ENCODE measurements at places on chromosomes 1 and 21.
A peak's percentile ranks its signal among the peaks of the same experiment; 100 is the strongest.

GRCh38 chr1:64337475-64337874, 132.5 kb upstream of the CACHD1 start:
- DNase-seq: no peak

GRCh38 chr1:184020855-184021254, 16.7 kb downstream of the COLGALT2 start:
- DNase-seq: no peak

GRCh38 chr1:240005997-240006650, 85.6 kb upstream of the FMN2 start:
- DNase-seq: no peak

DNA sequence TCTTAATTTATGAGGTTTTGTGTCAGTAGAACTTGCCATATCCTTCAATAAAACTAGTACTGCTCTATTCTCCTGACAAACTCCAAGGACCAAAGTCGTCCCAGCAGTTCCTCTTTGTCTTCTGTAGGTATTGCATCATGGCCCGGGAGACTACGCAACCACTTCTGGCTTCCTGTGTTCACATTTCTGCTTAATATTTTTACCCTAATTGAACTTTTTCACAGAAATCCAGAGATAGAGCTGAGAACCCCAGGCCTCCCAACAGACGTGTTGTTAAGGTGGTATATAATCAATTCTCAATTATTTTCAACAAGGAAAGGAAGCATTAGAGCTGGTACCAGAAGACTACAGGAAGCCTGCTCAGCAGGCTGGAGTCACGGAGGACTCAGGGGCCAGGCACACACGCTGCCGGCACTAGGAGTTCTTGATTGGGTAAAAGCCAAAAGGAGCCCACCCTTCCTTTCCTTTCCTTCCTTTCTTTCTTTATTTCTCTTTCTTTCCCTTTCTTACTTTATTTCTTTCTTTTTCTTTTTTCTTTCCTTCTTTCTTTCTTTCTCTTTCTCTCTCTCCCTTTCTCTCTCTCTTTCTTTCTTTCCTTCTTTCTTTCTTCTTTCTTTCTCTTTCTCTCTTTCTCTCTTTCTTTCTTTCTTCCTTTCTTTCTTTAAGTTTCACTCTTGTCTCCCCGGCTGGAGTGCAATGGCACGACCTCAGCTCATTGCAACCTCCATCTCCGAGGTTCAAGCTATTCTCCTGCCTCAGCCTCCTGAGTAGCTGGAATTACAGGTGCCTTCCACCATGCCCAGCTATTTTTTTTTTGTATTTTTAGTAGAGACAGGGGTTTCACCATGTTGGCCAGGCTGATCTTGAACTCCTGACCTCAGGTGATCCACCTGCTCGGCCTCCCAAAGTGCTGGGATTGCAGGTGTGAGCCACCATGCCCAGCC, 173.7 kb downstream of the ZBTB18 start:
- no peak for DNase-seq

DNA sequence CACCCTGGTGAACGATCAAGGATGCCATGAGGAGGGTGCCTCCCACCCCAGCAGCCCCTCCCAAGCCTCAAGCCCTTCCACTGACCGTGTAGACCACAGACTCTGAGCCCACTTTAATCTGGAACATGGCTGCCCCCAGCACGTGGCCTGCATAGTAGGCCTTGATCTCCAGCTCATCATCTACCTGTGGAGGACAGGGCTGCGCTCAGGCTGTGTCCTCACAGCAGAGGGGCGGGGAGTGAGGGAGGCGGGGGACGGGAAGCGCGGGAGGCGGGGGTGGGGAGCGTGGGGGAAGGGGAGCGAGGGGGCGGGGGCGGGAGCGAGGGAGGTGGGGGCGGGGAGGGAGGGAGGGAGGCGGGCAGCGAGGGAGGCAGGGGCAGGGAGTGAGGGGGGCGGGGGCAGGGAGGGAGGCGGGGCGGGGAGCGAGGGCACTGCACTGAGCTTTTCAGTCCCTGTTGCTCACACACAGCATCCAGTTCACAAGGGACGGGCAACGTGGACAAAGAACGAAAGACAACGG, 7.1 kb downstream of the PUSL1 start:
- DNase-seq: no peak

DNA sequence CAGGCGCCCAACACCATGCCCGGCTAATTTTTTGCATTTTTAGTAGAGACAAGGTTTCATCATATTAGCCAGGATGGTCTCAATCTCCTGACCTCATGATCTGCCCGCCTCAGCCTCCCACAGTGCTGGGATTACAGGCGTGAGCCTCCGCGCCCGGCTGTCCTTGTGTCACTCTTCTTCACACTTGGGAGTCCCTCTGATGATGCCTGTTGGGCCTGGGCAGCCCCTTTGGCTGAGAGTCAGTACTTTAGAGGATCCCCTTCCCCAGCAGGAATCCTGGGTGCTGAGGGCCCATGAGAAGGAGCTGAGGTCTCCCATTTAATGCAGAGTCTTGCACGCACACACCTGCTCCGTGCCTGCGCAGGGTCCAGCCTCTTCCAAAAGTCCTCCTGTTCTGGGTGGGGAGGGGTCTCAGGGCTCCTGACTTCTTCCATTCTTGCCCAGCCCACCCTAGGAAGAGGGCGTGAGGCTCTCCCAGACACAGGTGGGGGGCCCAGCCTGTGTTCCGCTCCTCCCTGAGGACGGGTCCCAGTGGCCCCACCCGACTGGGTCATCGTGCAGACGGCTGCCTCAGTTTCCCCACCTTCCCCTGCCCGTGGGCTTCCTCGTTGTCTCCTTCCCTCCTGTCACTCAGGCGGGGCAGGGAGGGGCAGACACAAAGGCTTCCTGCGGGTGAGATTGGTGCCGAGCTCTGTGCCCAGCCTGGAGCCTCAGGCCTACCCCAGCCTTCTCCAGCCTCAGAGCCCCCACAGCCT, 3.9 kb downstream of the TTLL10 start:
- no peak for DNase-seq

GRCh38 chr1:12539705-12540579, 78.1 kb downstream of the DHRS3 start:
- peak; percentile 28 for DNase-seq

DNA sequence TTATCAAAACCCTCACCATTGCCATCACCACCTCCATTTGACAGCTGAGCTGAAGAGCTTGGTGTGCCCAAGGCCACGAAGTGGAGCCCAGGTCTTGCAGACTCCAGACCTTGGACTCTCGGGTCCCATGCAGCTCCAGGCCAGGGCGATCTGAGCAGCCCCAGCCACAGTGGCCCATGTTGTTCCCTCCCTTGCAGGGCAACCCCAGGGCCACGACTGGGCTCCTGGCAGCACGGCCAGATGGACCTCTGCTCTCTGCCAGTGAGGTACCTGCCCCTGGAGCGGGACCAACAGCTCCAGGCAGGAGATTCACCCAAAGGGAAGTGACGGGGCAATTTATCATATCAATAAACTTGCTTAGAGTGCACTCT, 182.7 kb upstream of the VAMP3 start:
- DNase-seq: no peak

DNA sequence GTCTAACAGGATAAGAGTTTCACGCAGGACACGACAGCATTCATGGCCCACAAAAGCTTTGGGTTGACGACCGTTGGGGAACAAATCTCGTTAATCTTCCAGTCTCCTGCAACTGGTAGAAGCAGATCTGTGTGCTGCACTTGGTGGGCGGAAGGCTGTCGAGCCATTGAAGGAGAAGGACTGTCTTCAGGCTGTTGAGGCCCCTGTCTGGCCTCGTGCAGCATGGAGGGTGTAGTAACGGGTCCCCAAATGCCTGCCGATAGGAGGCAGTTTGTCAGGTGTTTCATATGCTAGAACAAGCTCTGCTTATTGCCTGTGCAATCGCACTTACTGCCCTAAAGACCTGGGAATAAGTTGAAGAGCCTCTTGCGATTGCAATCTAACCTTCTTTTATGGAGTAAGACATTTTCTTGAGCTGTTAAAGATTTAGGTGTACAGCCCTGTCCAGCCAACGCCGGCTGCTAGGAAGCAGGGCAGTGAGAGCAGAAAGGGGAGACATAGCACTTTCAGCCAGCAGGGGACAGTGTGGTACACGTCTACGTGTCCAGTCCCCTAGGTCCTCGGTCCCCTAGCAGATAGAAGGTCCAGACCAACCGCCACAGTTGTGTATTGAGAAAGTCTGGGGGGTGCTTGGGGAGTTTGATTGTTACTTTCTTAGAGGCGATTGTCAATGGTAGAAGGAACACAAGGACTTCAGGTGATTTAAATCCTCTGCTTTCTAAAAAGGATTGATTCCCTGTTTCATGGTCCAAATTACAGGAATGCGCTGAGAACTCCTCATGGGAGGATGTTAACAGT, 102.3 kb upstream of the TMPRSS2 start:
- DNase-seq: peak; percentile 60

GRCh38 chr1:226973898-226974543, 33.9 kb downstream of the COQ8A start:
- no peak for DNase-seq

DNA sequence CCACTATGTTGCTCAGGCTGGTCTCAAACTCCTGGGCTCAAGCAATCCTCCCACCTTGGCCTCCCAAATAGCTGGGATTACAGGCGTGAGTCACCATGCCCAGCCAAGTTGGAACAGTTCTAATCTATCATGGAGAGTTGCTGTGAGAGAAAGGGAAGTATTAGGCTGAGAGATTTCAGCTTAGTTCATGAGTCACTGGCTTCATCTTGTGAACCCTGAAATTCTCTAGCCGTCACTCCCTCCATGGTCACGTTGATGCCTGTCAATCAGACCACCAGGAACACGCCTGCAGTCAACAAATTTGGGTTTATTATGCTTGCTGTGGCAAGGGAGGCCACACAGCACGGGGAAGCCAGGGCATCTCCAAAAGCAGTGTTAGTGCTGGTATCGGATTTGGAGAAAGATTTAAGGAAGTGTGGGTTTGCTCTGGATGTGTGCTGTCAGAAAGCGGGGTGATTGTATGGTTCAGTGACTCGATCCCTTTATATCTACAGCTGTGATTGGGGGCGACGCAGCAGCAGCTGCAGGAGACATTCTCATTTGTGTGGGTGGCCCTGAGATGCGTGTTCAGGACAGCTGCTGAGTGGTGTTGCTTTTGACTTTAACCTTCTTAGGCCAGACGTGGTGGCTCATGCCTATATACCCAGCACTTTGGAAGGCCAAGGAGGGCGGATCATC, 18.7 kb downstream of the UQCRHL start:
- DNase-seq: no peak

- DNase-seq: no peak
Measured at GRCh38 chr1:156117414-156118176, 3.1 kb downstream of the LMNA start.

DNA sequence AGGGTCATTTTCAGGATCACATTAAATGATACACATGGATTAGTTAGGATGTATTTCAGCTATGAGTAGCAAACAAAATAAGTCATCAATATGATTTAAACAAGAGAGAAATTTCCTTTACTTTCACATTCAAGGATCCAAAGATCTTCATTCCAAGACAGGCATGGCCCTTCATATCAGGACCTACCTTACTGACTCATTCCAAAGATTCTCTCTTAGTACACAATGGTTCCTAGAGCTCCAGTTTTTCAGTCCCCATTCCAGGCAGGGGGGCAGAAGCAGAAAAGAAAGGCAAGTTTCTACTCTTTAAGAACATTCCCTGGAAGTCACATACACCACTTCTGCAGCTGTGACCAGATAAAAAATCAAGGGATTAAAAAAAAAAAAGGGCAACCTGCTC, 23.7 kb downstream of the RGS2 start:
- no peak for DNase-seq

GRCh38 chr1:64687725-64688327, 57.0 kb upstream of the RAVER2 start:
- no peak for DNase-seq

- no peak for DNase-seq
Measured at GRCh38 chr21:42784896-42785451, 94.4 kb downstream of the WDR4 start.

- no peak for DNase-seq
Measured at GRCh38 chr1:24178407-24178806, 8.7 kb downstream of the IFNLR1 start.
